ENCODE measurements at places on chromosomes 11 and 22.

GRCh38 chr11:75557666-75558494 is 4.2 kb upstream of the SERPINH1 start:
- no peak for DNase-seq

GRCh38 chr11:72585762-72586311 is 88.4 kb downstream of the PDE2A start:
- DNase-seq: peak; percentile 77

GRCh38 chr11:14783788-14784187 is 108.2 kb downstream of the CYP2R1 start:
- no peak for DNase-seq

- DNase-seq: peak; percentile 42
Measured at GRCh38 chr11:88484873-88485621, 147.5 kb upstream of the CTSC start.

- DNase-seq: no peak
Measured at GRCh38 chr11:103832762-103833161, 203.7 kb upstream of the DDI1 start.

- DNase-seq: no peak
Measured at GRCh38 chr22:31972180-31972579, 27.8 kb downstream of the YWHAH start.

DNA sequence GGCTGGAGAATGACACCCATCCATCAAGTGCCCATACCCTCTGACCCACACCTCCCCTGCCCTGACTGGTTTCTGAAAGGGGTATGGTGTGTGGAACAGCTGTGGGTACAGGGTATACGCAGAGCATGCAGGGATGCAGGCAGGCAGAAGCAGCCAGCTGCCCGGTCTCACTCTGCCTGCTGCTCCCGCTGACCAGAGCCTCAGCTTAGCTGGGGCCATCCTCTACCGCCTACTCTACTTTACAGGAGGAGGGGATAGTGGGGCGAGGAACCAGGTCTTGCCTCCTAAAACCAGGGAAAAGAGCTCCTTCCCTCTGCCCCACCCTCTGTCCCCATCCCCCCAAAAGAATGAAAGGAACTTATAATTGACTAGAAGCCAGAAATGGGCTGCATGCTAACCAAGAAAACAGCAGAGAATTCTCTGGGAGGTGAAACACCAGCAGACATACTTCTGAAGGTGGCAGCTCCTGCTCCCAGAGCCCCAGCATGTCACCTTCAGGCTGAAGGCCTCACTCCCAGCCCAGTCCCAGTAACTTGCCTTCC is 13.0 kb upstream of the CHRM4 start:
- no peak for DNase-seq

DNA sequence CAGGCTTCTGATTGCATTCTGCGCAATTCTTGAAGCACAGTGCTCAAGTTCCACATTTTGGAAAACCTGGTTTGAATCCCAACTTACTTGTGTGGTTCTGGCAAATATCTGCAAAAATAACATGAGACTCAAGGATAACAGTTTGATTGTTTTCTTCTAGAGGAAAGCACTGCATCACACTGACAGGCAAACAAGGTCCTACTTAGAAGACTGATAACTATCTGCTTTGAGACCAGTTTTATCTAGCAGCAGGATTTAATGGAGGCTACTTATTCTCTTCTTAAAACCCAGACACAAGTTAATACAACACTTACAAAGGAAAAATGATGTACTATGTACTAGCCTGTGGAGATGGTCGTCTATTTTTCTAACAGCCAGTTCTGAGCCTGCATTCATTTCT is 41.4 kb downstream of the RIC3 start:
- DNase-seq: no peak

GRCh38 chr11:73946798-73947458 is 3.9 kb upstream of the DNAJB13 start:
- no peak for DNase-seq

DNA sequence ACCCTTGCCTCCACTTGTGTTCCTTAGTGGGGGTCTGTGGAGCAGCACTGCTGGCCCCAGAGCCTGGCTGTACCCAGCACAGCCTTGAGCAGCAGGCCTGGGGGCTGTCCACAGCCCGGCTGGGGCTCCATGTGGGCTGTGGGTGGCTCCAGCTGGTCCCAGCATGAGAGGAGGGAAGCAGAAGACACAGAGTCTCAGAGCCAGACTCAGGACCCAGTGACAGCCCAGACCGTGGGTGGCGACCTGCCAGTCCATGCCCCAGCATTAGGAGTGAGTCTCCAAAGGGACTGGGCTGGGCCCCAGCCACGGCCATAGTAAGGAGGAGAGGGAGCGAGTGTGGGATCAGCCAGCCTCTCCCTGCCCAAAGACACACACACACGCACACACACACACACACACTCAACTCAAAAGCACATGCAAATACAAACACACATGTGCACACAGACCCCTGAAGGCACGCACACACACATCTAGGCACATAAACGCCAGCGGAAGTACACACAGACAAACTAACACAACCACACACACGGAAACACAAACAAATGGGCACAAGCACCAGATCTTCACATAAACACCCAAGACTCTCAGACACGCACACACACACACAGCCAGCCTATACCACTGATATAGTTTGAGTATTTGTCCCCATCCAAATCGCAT is 16.7 kb upstream of the LRRC10B start:
- no peak for DNase-seq

DNA sequence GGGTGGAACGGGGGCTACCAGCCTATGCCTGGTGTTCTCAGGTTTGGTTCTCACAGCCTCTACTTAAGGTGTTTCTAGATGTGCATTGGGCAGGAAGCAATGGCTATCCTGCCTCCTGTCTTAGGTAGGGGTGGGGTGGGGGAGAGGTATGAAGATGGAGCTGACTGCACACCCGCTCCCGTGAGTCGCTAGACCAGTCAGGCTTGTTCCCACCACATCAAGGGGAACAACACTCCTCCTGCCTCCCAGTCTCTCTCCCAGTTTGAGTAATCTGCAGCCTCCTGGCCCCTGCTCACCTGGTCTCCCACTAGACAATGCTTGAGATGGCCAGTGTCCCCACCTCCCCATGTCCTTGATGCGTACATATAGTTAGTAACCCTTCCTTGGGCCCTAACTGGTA is 79.3 kb upstream of the TENM4 start:
- no peak for DNase-seq

- no peak for DNase-seq
Measured at GRCh38 chr11:44963136-44963535, 12.5 kb upstream of the TP53I11 start.

DNA sequence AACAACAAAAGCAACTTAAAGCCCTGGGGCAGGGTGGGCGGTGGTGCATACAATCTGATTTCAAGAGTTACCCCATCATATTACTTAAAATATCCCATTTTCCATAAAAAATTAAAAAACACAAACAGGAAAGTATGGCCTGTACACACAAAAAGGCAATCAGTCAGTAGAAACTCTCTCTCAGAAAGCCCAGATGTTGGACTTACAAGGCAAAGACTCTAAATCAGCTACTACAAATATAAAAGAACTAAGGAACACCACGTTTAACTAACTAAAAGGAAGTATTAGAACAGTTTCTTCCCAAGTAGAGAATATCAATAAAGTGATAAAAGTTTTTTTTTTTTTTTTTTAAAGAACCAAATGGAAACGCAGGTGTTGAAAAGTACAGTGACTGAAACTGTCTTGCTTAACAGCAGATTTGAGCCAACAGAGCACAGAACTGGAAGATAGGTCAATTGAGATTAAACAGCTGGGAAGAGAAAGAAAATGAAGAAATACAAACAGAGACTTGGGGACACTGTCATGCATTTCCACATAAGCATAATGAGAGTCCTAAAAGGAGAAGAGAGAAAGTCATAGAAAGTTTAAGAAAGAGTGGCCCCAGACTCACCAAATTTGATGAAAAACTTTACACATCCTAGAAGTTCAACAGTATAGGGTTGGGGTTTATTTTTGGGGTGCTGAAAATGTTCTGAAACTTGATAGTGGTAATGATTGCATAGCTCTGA is 8.6 kb downstream of the SC5D start:
- no peak for DNase-seq

- DNase-seq: no peak
Measured at GRCh38 chr11:20362481-20362880, 1.0 kb upstream of the HTATIP2 start.

- DNase-seq: no peak
Measured at GRCh38 chr11:62015615-62016014, 48.2 kb upstream of the FTH1 start.

DNA sequence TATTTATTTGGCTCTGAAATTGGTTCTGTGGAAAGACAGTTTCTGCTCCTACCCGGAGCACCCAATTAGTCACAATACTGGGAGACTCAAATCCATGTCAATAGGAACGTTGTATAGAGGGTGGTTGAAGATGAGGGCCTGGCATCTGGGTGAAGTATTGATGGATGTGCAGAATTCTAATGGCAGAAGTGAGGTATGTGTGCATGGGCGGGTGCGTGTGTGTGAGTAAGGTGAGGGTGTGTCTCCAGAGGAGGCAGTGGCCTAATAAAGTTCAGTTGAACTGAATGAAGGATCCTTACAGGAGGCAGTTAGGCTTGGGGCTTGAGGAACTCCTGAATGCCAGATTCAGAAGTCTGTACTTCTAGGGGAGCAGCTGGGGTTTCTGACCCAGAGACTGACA is 71.8 kb upstream of the B3GAT1 start:
- DNase-seq: no peak

DNA sequence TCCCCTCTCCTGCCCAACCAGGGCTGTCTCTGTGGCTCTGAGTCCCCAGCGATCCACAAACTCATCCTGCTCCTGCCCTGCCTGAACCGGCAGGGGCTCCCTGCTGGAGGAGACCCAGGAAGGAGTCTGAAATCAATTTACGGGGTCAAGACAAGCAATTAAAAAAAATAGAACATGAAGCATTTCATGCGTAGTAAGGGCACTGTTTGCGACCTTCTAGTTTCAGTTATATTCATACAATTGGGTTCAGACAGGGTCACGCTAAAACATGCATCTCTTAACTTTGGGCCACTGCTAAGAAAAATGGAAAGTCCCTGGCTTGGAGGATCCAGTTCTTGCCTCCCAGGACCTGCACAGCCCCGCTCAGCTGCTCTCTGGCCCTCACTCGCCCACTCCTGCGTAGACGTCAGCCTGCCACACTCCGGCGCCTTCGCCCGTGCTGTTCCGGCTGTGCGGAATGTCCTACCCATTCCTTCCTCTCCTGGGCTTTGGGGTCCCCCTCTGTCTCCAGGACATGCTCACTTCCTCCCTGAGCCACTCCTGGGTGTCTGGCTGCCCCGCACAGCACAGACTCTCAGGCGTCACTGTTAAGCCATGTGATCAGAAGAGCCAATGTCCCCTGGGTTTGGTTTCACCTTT is 12.8 kb downstream of the NFAM1 start:
- DNase-seq: no peak

GRCh38 chr11:75325713-75326438 is 25.6 kb downstream of the ARRB1 start:
- peak; percentile 47 for DNase-seq

GRCh38 chr11:61910187-61911127 is 6.9 kb downstream of the RAB3IL1 start:
- no peak for DNase-seq

DNA sequence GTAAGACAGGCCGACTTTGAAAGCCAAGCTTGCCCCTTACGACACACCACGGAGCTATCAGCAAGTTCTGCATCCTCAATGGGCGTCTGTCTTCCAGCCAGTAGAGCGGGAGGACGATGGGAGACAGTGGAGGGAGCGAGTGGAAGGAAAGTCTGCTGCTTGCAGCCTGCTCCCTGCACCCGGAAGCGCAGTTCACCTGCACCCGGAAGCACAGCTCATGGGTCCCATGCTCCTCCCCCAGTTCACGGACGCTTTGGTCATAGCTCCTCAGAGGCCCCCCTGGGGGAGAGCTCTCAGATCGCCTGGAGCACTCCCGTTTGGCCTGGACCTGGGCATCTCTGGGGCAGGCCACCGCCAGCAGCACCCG is 51.3 kb downstream of the FBLN1 start:
- DNase-seq: no peak

DNA sequence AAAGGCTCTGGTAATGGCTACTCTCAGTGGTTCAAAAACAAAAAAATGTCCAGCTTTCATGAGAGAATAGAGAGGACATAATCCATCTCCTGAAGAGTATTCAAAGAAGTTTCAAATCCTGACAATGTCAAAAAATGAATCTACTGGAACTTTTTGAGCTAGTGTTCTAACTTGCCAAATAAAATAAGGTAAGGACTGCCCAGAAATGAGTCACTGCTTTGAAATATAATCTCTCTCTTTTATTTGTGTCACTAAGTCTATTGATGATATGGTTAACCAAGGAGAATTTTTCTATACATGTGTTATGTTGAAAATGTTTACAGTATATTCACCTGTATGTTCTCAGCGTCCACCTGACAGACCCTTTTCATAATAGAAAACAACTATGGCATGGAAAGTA is 3.4 kb downstream of the GUCY1A2 start:
- DNase-seq: no peak

DNA sequence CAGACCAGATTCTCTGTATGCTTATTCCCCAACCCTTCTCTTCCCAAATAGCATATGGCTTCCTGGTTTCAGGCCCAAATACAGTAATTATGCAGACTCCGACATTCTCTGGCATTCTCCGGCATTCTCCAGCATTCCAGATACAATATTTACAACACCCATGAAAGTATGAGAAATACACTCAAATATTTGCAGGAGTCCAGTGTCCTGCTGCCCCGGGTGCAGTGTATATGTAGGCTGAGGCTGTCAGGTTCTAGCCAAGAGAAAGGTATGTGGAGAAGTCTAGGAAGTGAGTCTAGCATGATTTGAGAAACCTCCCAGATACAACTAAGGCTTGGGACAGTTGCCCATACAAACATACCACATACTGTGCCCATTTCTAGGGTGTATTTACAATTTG is 160.7 kb downstream of the SOX6 start:
- DNase-seq: no peak

Data from activated naive CD4-positive, alpha-beta T cell treated with anti-CD3 and anti-CD28 coated beads, Interleukin-2, amount 10 ng/mL, durations not matched to agents 7 days and 5 days (primary cell).